OCI-LY7 (cell line): ENCODE measurements at places on chromosomes 16 and 17. TPM values are rescaled to one million over a fixed set of nuclear protein-coding genes. Genes with fewer than 3 reads are reported as not detected.

Gene TEX14
- total RNA-seq: 1.3 and 2.3 TPM in 2 replicates

Gene ABCC1
- 71.8 and 72.8 TPM in 2 replicates for total RNA-seq

Gene LPO
- not detected in 2 replicates for total RNA-seq

Gene SDR42E1
- 0.53 and 0.65 TPM in 2 replicates for total RNA-seq

Gene KCNJ16
- not detected in 2 replicates for total RNA-seq

Gene RPRML
- 0.57 and 1.2 TPM in 2 replicates for total RNA-seq

Gene ZNF423
- total RNA-seq: 0.13 TPM in 1 of 2 replicates, not detected in the other

Gene VASN
- not detected in 2 replicates for total RNA-seq

Gene MSLN
- total RNA-seq: 0.30 and 0.44 TPM in 2 replicates

Gene MYCBPAP
- 6.8 and 7.8 TPM in 2 replicates for total RNA-seq

Gene TBC1D3B
- 12.8 and 13.8 TPM in 2 replicates for total RNA-seq

Gene PLEKHH3
- 42.9 and 47.5 TPM in 2 replicates for total RNA-seq

Gene PDILT
- not detected in 2 replicates for total RNA-seq

Gene SLC16A13
- total RNA-seq: 18.3 and 22.5 TPM in 2 replicates

Gene MPP2
- 0.63 and 0.67 TPM in 2 replicates for total RNA-seq

Gene NTN1
- total RNA-seq: not detected in 2 replicates

Gene CTNS
- 11.9 and 13.6 TPM in 2 replicates for total RNA-seq

Gene KRT40
- not detected in 2 replicates for total RNA-seq

Gene EEF2KMT
- 13.0 and 18.5 TPM in 2 replicates for total RNA-seq

Gene CDK5R1
- 2.0 and 2.2 TPM in 2 replicates for total RNA-seq

Gene FBXL19
- 30.2 and 34.8 TPM in 2 replicates for total RNA-seq

Gene SSTR5
- total RNA-seq: not detected in 2 replicates

Gene CCDC40
- not detected in 2 replicates for total RNA-seq

Gene BCO1
- not detected in 2 replicates for total RNA-seq

Gene EDC4
- total RNA-seq: 86.6 and 100 TPM in 2 replicates

Gene MEFV
- total RNA-seq: 0.27 TPM in 1 of 2 replicates, not detected in the other

Gene CCT6B
- total RNA-seq: 2.6 and 4.4 TPM in 2 replicates

Gene ZNF624
- total RNA-seq: 5.8 and 9.4 TPM in 2 replicates

Gene GSE1
- 56.2 and 66.6 TPM in 2 replicates for total RNA-seq

Gene WBP2
- 117 and 123 TPM in 2 replicates for total RNA-seq

Gene HSD17B1
- 2.1 and 2.2 TPM in 2 replicates for total RNA-seq

Gene TBC1D3K
- total RNA-seq: not detected in 2 replicates

Gene HIC1
- 0.32 TPM in 1 of 2 replicates, not detected in the other for total RNA-seq

Gene TNP2
- total RNA-seq: not detected in 2 replicates

Gene TNFRSF17
- total RNA-seq: 33.6 and 38.8 TPM in 2 replicates

Gene SPEM3
- not detected in 2 replicates for total RNA-seq

Gene RRN3
- total RNA-seq: 21.2 and 24.7 TPM in 2 replicates

Gene COG1
- total RNA-seq: 44.1 and 47.5 TPM in 2 replicates

Gene DHX40
- total RNA-seq: 32.8 and 33.2 TPM in 2 replicates

Gene FBXW10
- not detected in 2 replicates for total RNA-seq

Gene PPM1E
- total RNA-seq: 0.40 and 1.1 TPM in 2 replicates

Gene SLC2A4
- 0.30 and 0.61 TPM in 2 replicates for total RNA-seq

Gene CHST5
- 0.10 and 0.89 TPM in 2 replicates for total RNA-seq

Gene KRT31
- not detected in 2 replicates for total RNA-seq

Gene HLF
- total RNA-seq: not detected in 2 replicates

Gene CHST4
- total RNA-seq: 0.28 and 0.29 TPM in 2 replicates

Gene SLC43A2
- 16.6 and 17.1 TPM in 2 replicates for total RNA-seq

Gene GPR179
- total RNA-seq: 0.06 and 1.1 TPM in 2 replicates

Gene MT1G
- not detected in 2 replicates for total RNA-seq

Gene KIF19
- total RNA-seq: not detected in 2 replicates

Gene SLC9A5
- 3.6 and 4.2 TPM in 2 replicates for total RNA-seq

Gene MYH13
- not detected in 2 replicates for total RNA-seq

Gene TSNAXIP1
- total RNA-seq: 0.68 and 0.91 TPM in 2 replicates

Gene TBX21
- not detected in 2 replicates for total RNA-seq

Gene TMEM92
- not detected in 2 replicates for total RNA-seq

Gene HSPB9
- not detected in 2 replicates for total RNA-seq

Gene TXNL4B
- total RNA-seq: 14.5 and 16.4 TPM in 2 replicates

Gene PRR35
- total RNA-seq: not detected in 2 replicates

Gene NACA2
- not detected in 2 replicates for total RNA-seq
